ENCODE measurements at places on chromosomes 7 and 10.

GRCh38 chr7:25059576-25059975, 65.5 kb downstream of the CYCS start:
- DNase-seq, result no peak

DNA sequence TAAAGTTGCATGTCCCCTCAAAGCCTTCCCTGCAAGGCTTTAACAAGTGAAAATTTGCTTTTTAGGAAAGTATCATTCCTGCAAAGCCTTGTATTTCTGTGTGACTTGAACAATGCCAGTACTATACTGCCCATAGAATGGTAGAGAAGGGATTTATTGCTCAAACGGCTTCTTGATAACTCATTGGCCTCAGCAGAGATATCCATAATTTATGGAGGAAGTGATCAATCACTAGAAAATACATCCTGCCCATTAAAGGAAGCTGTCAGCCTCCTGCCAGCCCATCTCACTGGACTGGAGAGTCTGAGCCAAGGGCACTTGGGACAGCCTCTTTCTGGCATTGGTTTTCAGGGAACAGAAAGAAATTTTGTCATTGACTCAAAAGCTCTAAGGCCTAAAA, 152.6 kb downstream of the XPNPEP1 start:
- no peak for DNase-seq

DNA sequence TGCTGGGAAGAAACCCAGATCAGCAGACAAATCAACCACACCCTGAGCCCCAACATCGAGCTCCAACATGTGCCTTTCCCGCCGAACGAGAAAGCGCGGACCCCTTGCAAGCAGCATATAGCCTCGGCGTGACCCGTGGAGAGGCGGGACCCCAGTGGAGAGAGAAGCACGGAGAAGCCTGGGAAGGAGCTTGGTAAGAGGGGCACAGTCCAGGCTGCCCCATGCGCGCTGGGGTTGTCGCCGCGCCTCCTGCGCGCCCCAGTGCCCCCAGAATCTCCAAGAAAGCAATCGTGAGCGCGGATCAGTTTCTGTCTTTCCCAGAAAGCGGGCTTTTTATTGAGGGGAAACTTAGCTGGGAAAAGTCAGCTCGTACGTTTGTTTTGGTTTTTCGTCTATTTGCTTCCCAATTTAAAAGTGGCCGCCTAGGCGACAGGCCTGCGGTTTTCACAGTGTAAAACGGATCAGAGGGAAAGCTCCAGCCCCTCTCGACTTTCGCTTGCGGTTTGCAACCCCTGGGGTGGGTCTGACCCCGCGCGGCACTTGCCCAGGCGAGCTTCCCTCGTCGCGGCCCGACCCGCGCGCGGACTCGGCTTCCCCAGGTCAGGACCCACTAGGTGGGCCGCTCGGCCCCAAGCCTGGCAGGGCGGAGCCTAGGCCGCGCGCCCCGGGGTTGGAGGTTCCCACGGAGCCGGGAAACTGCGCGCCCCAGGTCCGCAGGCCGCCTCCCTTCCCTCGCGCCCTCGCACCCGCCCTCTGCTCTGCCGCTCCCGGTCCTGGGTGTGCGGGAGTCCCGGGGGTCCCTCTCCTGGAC, 31.1 kb downstream of the SKIDA1 start:
- peak; percentile 13 for DNase-seq

- no peak for DNase-seq
Observed at GRCh38 chr10:86168256-86168655, 198.3 kb downstream of the GRID1 start.

DNA sequence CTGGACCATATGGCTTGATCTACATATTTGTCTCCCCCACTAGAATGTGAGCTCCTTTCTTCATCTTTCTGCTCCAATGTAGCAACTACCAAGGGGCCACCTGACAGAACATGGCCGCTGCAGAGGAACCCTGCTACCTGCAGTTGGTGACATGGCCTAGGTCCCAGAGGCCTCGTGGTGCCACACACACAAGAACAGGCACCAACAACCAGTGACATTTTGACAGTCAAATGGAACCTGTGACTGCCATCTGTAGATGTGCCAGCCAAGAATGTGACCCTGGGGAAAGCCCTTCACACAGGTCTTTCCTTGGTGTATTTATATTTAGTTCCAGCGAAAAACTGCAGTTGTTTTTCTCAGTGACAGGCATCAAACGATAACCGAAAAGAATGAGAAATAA, 67.9 kb upstream of the ANKRD1 start:
- no peak for DNase-seq

DNA sequence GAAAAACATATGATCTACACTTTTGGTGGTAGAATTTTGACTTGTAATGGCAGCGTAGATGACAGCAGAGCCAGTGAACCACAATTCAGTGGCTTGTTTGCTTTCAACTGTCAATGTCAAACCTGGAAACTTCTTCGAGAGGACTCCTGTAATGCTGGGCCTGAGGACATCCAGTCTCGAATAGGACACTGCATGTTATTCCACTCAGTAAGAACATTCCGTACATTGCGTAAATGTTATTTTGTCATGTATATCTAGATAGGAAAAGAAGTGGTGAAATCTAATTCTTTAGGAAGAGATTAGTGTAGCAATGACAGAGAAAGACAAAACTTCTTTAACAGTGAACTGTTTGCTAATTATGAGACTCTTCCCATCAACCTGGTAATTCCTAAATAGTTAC, 112.9 kb downstream of the PODXL start:
- DNase-seq, result no peak

DNA sequence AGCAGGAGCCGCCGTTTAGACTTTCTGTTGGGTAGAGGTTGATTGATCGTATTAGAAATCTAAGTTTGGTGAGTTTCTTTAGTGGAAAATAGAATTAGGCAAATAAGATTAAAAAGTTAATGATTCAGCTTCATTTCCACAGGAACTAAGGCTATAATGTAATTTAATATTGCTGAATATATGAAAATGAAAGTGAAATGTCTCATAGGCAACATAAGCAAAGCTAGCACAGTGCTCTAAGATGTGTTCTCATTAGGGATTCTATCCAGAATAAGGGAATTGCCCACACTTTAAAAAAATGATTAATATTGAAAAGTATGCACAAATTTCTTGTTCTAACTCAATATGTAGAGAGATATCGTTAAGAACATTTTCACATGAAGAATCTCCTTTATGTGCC, 47.0 kb downstream of the SRI start:
- DNase-seq, result no peak

DNA sequence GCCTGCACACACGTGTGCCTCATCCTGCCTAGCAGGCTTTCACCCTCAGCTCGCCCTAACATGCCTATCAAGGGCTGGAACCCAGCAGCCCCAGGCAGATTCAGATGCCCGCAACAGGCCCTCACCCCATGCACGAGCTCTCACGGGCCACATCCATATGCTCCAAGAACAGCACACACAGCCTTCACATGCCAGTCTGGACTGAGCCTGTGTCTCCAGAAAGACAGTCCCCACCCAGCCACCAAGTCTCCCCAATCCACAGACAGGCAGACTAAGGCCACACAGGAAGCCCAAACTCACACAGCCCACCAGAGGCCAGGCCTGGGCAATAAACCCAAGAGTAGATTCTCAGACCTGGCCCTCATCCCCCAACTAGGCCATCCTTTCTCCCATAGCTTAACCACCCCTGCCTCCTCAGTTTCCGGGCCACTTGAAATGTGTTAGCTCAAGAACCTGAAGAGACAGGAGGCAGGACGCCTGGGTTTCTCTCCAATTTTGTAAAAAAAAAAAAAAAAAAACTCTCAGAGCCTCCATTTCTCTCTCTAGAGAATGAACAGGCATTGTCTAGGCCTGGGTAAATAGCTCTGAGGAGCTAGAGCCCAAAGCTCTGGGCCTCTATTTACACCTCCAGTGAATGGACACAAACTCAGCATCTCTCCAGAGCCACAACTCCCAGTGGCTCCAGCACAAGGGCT, 6.8 kb downstream of the LDB1 start:
- no peak for DNase-seq

DNA sequence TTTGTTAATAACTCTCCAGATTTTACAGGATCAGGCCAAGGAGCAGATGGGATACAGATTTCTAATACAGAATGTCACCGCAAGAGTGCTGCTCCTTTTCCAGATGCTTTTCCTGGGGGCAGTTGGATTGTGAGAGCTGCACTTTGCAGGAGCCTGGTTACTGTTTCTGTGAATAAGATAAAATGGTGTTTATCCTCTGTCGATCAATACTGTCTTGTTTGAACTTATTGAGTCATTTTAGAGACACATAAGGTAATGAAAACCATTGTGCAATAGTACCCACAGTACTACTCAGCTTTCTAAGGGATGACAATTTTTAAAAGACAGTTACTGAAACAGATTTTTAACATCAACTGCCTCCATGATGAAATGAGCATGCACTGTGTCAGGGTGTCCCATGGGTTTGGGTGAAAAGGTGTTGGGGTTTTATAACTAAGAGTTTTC, 2.9 kb downstream of the A1CF start:
- DNase-seq, result no peak

- DNase-seq, result no peak
Observed at GRCh38 chr10:59242057-59242456, 65.6 kb downstream of the PHYHIPL start.

DNA sequence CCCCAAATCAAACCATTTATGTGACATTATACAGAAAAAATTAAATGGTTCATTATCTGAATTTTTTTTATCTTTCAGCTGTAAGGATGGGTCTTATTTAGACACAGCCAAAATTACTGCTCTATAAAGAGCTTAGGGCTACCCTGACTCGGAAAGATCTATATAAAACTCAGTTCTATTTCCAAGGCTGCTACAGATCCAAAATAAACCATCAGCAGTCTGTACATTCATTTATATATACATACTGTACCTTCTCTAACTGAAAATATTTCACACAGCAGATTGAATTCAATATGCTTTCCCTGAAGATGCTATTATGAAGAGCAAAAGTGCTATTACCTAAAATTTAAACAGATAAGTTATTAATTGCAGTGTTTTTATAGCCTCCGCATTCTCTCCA, 287.7 kb upstream of the MYO3A start:
- DNase-seq, result no peak

GRCh38 chr10:11757454-11757820, 15.3 kb downstream of the ECHDC3 start:
- no peak for DNase-seq

GRCh38 chr7:92621561-92622023, 31.4 kb upstream of the FAM133B start:
- no peak for DNase-seq

DNA sequence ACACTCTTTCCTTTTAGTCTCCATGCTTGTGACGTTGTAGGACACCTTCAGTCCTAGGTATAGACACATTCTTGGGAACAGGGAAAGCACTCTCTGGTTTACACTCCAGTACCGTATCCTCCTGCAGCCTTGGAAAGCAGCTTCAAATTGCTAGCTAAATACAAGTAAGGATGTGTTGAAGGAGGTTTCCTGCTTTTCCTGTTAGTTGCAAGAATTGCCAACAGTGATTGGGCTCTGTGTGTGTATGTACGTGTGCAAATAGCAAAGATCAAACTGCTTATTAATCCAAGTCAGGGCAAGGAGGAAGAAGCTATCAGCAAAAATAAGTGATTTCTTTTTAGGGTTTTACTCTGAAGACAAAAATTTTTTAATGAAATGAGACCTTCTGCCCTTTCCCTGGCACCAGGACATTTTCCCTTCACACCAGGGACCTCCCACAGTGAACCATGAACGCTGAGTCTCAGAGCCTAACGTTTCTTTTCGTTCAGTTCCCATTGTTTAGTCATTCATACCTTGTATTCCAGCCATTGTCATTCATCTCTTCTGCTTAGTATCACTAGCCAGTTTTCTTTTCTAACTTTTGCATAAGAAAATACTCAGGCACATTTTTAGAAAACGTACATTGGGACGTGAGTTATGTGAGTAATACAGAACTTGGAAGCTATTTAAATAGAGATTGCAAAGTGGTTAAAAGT, 36.9 kb upstream of the AUTS2 start:
- no peak for DNase-seq

DNA sequence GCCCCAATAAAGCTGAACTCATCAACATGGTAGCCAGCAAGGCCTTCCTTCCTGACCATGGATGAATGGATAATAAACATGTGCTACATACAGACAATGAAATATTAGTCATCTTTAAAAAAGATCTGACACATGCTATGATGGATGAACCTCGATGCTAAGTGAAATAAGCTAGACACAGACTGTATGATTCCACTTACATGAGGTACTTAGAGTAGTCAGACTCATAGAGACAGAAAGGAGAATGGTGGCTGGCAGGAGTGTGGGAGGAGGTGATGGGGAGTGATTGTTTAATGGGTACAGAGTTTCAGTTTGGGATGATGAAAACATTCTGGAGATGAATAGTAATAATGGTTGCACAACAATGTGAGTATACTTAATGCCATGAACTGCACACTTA, 114.1 kb upstream of the SORCS3 start:
- DNase-seq, result no peak

DNA sequence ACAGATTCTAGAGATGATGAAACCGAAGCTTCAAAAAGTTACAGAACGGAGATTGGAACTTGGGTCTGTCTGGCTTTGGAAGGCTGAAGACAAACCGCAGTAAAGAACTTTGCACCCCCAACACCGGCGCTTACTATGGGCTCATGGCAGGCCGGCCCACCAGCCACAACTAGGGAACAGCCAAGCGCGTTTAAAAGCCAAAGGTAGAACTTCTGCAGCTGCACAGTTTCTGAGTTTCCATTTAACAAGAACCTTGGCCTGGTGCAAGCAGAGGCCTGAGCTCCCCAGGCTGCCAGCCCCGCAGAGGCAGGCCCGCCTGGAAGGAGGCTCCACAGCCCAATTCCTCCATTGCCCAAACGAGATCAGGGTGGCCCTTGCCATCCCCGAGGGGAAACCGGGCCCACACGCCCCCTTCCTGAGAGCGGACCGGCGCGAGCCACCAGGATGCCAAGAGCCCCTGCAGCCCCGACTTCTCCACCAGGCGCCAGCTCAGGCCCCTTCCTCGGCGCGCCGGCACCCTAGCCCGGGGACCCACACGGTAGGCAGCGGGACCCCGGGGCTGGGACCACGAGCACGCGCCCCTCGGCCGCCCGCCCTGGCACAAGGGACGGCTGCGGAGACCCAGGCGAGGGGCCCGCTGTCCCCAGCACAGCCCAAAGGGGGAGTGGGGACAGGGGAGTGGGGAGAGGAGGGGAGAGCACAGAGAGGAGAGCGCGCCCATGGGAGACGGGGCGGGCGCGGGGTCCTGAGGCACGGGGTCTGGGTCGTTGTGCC, 566 bp downstream of the MAD1L1 start:
- no peak for DNase-seq

DNA sequence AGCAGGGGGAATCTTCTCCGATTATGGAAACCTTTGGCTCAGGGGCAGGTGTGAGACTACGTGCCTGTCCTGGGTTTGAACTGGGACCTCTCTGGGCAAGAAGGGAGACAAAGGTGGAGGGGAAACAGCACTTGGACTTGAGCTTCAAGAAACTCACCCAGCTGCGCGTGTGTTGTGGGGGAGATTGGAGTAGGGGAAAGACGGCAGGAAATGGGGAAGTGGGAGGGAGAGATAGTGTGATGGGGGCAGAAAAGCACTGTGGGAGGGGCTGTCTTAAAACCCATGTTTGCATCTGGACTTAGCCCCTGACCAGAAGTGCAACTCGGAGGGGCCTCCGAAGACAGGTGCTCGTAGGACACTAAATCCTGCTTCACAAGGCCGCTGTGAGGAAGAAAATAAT, 107.0 kb downstream of the HIP1 start:
- DNase-seq, result no peak
